ENCODE measurements at places on chromosomes 6 and 20.

GRCh38 chr6:158649289-158650143 is at the start of gene SYTL3:
Gene SYTL3, plus strand, starts transcription at chr6:158650054. Its CDS starts 13,215 bp downstream, at chr6:158663269.
- DNase-seq: peak; percentile 66

- DNase-seq: no peak
Measured at GRCh38 chr20:10379761-10380160, 54.3 kb downstream of the MKKS start.

DNA sequence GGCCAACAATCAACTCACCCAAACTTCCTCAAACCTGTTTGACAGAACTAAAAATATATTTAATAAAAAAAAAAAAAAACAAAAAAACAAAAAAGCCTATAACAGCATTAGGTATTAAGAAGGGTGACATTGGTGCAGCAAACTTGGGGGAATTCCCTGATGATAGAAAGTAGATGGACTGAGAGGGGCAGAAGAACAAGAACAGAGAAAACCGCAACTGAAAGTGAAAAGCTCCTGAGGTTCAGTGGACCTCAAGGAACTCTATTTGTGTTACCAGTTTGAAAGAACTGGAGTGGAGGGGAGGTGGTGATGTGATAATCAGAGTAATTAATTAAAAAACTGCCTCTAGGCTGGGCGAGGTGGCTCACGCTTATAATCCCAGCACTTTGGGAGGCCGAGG is 53.8 kb downstream of the MACROD2 start:
- DNase-seq: no peak

GRCh38 chr6:138666636-138667035 is 106.9 kb upstream of the CCDC28A start:
- no peak for DNase-seq

DNA sequence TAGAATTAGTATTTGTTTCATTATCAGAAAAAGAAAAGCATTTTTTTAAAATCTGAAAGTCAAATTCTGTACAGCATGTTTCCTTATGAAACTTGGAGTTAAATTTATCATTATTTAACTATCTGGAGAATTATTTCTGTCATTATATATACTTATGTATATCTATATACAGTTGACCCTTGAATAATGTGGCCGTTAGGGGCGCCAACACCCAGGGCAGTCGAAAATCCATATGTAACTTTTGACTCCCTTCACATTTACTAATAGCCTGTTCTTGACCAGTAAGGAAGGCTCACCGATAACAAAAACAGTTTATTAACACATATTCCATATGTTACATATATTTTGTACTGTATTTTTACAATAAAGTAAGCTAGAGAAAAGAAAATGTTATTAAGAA is 341.2 kb downstream of the ADGRB3 start:
- no peak for DNase-seq

- no peak for DNase-seq
Measured at GRCh38 chr6:33908025-33908424, 104.2 kb upstream of the MLN start.

- DNase-seq: no peak
Measured at GRCh38 chr6:77034161-77034560, 429.1 kb downstream of the HTR1B start.

DNA sequence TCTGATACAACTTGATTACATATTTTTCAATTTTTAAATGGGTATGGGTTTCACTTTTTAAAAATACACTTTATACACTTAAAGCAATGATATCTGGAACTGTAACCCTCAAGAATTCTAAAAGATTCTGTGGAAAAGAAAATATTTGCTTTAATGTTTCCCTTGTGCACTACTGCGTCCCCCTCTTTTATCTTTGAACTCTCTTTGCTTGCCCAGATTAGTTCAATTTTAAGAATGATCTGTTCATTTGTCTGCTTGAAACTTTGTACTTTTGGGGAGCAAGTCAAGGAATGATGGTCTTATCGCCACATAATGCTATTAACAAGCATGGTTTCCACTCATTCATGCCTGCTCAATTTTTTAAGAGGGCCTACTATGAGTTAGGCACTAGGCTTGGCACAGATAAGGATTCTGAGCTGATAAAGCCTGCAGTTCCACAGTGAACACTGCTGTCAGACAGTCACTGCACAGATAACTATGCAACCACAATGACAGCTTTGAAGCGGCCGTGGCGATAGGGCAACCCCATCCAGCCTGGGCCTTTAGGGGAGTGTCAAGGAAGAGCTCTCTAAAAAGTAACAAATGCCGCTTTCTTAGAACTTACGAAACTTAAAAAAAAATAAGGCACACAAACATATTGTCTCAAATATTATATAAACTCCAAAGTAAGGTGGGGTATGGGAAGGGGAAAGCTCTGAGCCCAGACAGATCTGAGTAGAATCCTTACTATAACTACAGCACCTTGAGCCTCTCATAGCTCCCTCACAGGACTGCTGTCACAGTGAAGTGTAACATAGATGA is 29.7 kb downstream of the FYN start:
- DNase-seq: no peak

All from stimulated activated CD4-positive, alpha-beta T cell treated with anti-CD3 and anti-CD28 coated beads, Interleukin-12 subunit alpha, Interleukin-12 subunit beta, amount 100 ng/mL, for 4 hours (primary cell).